Kidney (tissue), 22 donors: ENCODE measurements at places on chromosomes 7 and 10. TPM values are rescaled to one million over a fixed set of nuclear protein-coding genes. Genes with fewer than 3 reads are reported as not detected.

DNA sequence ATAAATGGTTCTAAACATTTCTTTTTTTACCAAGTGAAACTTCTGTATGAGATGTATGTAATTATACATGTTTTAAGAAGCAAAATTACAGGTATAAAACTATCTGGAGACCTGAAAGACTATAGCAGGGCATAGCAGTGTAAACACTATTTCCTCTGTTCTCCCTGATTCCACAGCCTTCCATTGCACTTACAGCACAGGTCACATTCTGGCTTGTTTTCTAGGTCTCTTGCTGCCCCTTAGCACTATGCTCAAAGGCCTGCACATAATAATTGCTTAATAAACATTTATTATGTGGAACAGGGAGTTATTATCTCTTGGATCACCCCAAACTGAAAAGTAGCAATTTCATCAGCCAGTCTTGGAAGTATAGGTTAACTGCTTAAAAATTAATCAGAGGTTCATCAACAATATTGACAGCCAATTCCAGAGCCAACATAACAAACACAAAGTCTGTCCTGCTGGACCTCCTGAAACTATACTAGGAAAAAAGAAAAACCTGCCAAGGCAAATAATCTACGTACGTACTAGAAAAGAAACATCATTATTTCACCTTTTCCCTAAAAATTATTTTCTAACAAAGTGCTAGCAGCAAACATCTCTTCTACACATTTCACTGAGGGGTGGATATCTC is 43.2 kb downstream of the PANK1 start:
- DNase-seq = no peak

GRCh38 chr7:99019523-99020412 is 124.1 kb downstream of the SMURF1 start:
- no peak for DNase-seq

- no peak for DNase-seq
Measured at GRCh38 chr10:59628456-59628855, 81.2 kb downstream of the SLC16A9 start.

DNA sequence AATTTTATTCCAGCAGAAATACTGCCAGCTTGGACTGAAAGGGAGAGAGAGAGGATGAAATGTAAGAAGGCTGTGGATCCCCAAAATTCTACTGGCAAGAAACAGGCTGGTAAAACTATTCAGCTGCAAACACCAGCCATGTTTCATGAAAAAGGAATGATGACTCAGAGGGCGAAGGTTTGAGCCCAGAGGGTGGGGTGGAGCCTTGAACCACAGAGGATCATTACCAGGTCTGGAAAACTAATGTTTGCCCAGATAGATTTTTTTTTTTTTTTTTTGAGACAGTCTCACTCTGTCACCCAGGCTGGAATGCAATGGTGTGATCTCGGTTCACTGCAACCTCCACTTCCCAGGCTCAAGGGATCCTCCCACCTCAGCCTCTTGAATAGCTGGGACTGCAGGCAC is 41.7 kb upstream of the NRF1 start:
- DNase-seq = no peak

DNA sequence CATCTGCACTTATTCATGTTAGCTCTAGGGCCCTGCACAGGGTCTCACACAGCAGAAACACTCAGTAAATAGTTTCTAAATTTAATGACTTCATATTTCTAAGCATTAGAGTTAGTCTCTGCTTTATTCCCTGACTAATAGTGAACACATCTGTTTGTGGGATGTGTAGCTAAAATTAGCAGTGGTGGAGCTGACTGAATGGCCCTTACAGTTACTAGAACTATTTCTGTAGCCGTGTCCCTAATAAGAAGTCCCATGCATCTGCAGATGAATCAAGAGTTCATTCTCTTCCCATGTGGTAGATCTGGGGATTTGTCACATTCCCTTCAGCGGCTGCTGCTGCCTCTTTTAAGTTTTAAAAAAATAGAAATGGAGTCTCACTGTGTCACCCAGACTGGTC is 11.7 kb downstream of the MAP3K8 start:
- DNase-seq = no peak

DNA sequence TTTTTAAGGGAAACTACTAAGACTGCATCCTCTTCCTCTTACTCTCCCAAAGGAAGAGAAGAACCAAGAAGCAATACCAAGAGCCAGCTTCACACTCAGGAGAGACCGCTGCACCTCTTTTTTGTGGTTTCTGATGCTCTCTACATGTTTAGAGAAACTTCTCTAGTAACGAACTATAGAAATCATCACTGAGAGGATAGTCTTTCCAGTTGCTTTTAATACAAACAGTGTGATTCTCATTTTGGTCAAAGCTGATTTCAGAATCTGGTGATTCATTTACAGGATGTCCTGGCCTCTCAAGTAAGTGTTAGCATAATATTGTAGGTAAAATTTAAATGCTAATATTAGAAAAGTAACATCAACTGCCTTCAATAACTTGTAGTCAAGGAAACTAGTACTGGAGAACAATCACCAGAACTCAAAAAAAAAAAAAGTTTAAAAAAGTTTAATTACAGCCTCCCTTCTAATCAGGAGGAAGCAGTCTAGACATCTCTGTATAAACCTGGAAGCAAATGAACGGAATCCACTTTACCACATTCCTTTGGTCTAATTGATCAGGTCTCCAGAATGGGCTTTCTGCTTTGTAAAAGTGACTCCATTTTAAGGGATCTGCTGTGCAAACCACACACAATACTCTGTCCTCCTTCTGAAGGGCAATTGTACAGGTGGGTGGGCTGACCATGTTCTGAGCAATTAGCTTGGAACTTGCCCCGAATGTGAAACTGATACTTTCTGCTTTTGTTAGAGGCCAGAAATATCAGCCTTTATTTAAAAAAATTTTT is 3.0 kb downstream of the LAMB1 start:
- DNase-seq = no peak

DNA sequence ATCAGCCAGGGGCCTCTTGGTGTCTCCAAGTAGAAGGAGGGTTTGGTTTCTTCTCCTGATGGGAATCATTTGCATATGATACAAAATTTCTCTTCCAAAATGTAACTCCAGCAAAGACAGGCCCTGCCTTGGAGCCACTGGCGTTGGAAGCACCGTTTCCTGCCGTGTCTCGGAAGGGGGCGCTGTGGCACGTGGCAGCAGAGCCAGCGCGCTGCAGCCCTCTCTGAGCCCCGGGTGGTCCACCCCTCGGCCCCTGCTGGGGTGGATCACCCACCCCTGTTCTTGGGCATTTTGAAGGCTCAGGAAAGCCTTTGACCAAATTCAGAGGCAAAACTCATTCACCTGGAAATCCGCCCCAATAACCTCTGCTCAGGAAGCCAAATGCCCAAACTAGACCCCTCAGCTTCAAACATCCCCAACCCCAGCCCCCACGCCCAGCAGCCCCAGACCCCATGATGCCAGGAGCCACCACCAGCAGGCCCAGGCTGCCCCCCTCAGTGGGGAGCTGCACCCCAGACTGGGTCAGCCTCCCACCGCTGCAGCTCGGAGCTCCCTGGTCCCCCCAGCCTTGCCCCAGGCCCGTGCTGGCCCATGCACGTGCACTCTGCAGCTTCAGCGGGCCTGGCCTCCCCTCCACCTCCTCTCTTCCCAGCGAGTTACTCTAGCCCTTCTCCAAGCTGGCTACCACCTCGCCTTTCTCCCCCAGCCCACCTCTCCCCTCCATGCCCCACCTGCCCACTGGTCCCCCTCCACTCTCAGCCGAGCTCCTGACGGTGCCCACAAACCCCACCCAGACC is 29.5 kb upstream of the ELFN1 start:
- no peak for DNase-seq

- peak; percentile 70 for DNase-seq
Measured at GRCh38 chr10:17348501-17349349, 105.7 kb downstream of the ST8SIA6 start.

DNA sequence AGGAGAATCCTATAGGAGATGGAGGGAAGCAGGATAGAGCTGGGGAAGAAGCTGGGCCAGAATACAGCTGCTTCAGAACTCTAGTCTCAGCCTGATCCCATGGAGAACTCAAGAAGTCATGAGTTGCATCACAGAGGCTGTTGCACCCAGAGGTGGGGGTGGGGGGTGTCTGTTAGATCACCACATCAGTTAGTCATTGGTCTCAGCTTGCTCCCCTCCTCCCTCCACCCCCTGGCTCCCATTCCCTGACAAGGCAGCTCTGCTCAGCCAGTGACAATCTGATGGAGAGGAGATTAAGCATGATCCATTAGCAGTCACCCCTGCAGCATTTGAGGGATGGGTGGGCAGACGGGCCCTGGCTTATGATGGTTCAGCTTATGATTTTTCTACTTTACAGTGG is 58.4 kb upstream of the FGL2 start:
- DNase-seq = no peak

Gene PAPOLB
- total RNA-seq = 0.06 TPM

Gene OPN1SW
- not detected for total RNA-seq

Gene OLAH
- 0.50 TPM for total RNA-seq
